ENCODE measurements at places on chromosomes 2 and 18. TPM values are rescaled to one million over a fixed set of nuclear protein-coding genes. Genes with fewer than 3 reads are reported as not detected.

The SPATA3 gene
- not detected for total RNA-seq

The ZNF516 gene
- 28.6 TPM for total RNA-seq

The SMC6 gene
- total RNA-seq, result 43.8 TPM

The RFTN2 gene
- total RNA-seq, result not detected

The IL36RN gene
- not detected for total RNA-seq

The RGPD3 gene
- 0.31 TPM for total RNA-seq

The MYOM1 gene
- total RNA-seq, result 0.92 TPM

The PTPRN gene
- total RNA-seq, result not detected
